ENCODE measurements at places on chromosomes 11 and 22.
A peak's percentile ranks its signal among the peaks of the same experiment; 100 is the strongest.

DNA sequence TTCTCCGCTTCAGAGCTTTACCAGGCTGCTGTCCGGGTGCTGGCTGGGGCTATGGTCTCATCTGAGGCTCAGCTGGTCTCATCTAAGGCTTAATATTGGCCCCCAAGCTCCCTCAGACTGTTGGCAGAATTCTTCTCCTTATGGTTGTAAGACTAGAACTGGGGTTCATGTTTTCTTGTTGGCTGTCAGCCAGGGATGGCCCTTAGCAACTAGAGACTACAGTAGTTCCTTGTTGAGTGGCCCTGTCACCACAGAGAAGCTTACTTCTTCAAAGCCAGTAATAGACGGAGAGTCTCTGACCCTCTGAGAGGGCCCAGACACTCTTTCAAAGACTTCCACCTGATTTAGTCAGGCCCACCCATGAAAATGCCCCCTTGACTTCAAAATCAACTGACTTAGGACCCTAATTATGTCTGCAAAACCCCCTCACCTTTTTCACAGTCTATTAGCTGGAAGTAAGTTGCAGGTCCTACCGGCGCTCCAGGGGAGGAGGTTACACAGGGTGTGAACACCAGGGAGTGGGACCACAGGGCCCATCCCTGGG, 24.2 kb upstream of the TREH start:
- no peak for DNase-seq

- DNase-seq = no peak
These were observed 49.8 kb downstream of the PACSIN2 start for GRCh38 chr22:42964994-42965699.

DNA sequence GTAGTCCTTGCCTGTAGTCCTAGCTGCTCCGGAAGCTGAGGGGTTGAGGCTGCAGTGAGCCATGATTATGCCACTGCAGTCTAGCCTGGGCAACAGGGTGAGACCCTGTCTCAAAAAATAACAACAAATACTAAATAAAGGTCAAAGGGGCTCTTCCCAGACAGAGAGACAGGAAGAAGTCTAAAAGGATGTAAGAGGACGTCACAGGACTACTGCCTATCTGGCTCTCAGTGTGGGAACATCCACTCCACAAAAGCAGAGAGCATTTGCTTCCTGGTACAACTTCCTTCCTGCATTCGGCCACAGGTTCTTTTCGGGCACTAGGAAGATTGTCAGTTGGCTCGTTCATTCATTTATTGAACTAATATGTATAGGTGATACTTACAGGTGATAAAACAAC, 110.6 kb downstream of the SGSM3 start:
- DNase-seq = no peak

GRCh38 chr22:21917181-21917958, 35.3 kb downstream of the PPM1F start:
- DNase-seq = peak; percentile 71

DNA sequence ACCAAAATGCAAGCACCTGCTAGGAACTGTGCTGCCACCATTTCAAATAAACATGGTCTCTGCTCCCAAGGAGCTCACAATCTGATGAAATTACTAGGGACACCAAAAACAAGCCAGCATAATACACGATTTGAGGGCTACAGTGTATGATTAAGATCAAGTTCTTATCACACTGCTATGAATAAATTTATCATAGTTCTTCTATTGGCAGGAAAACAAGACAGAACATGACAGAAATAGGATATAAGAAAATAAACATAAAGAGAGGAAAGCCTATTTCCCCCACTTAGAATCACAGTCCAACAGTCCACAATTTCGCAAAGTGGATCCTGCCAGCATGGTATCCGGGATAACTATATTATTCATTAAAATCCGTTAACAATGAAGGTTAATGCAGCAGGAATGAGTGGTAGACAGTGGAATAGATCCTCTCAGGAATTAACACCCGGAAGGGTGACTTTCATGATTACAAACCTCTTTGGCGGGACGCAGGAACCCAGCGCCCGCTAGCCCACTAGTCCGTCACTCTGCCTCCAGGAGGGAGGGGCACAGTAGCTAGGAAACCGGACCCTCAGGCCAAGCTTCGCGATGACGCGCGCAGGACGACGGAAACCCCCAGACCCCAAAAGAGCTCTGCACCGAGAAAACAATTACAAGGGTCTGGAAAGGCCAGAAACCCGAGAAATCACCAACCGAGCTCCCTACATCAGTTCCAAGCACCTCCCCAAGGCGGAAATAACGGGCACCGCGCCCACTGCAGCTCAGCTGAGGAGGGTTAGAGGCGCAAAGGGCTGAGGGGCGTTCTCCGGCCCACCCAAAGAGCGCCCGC, 607 bp downstream of the CCDC82 start:
- no peak for DNase-seq

- no peak for DNase-seq
These were observed 47.6 kb downstream of the NECTIN1 start for GRCh38 chr11:119681361-119681910.

GRCh38 chr11:19555266-19555665, 157.4 kb upstream of the NAV2 start:
- no peak for DNase-seq
